Uterine smooth muscle cell (primary cell): ENCODE measurements at places on chromosomes 6 and 20. TPM values are rescaled to one million over a fixed set of nuclear protein-coding genes. Genes with fewer than 3 reads are reported as not detected.

PBOV1 gene
- not detected in 2 replicates for total RNA-seq

CHRNA4 gene
- total RNA-seq = not detected in 2 replicates

PACSIN1 gene
- total RNA-seq = not detected in 2 replicates

NRSN2 gene
- 35.2 and 44.0 TPM in 2 replicates for total RNA-seq

RSPO3 gene
- 2.6 and 3.7 TPM in 2 replicates for total RNA-seq

PPARD gene
- 10.4 and 15.5 TPM in 2 replicates for total RNA-seq

CENPW gene
- 14.5 and 36.6 TPM in 2 replicates for total RNA-seq

KCNK5 gene
- total RNA-seq = under 0.01 and 0.11 TPM in 2 replicates

MUC21 gene
- not detected in 2 replicates for total RNA-seq

HTR1E gene
- total RNA-seq = under 0.01 and 0.12 TPM in 2 replicates

C6orf58 gene
- not detected in 2 replicates for total RNA-seq

EDN1 gene
- 0.75 and 1.3 TPM in 2 replicates for total RNA-seq

IMPG1 gene
- 0.37 TPM in 1 of 2 replicates, not detected in the other for total RNA-seq

ANKRD66 gene
- not detected in 2 replicates for total RNA-seq

CTCFL gene
- not detected in 2 replicates for total RNA-seq

ZFP64 gene
- total RNA-seq = 17.2 and 22.4 TPM in 2 replicates

TBX18 gene
- 3.2 and 3.8 TPM in 2 replicates for total RNA-seq

SEMG1 gene
- not detected in 2 replicates for total RNA-seq

C20orf141 gene
- not detected in 2 replicates for total RNA-seq

ME1 gene
- total RNA-seq = 25.8 and 32.7 TPM in 2 replicates

TGM2 gene
- 221 and 411 TPM in 2 replicates for total RNA-seq

OPN5 gene
- not detected in 2 replicates for total RNA-seq

ZC3H12D gene
- total RNA-seq = 0.11 and 0.37 TPM in 2 replicates

CASS4 gene
- total RNA-seq = 0.12 and 0.77 TPM in 2 replicates

PRR18 gene
- total RNA-seq = 0.12 TPM in 1 of 2 replicates, not detected in the other

ZNF311 gene
- total RNA-seq = 1.7 and 2.9 TPM in 2 replicates

SAPCD1 gene
- total RNA-seq = 1.00 and 1.2 TPM in 2 replicates

GNAS gene
- total RNA-seq = 293 and 421 TPM in 2 replicates

GABRR1 gene
- total RNA-seq = not detected in 2 replicates

C20orf204 gene
- total RNA-seq = 0.77 and 1.2 TPM in 2 replicates

PHF1 gene
- total RNA-seq = 23.0 and 29.7 TPM in 2 replicates

IER3 gene
- total RNA-seq = 41.9 and 49.7 TPM in 2 replicates

COL21A1 gene
- 6.2 and 6.9 TPM in 2 replicates for total RNA-seq

C6orf47 gene
- 22.6 and 28.4 TPM in 2 replicates for total RNA-seq

TINAG gene
- not detected in 2 replicates for total RNA-seq

EYA4 gene
- total RNA-seq = 13.7 and 14.5 TPM in 2 replicates

OXT gene
- total RNA-seq = not detected in 2 replicates

RRBP1 gene
- 226 and 303 TPM in 2 replicates for total RNA-seq

TOX2 gene
- total RNA-seq = 1.6 and 1.9 TPM in 2 replicates

HLA-DQA2 gene
- total RNA-seq = not detected in 2 replicates

CLDN20 gene
- not detected in 2 replicates for total RNA-seq

SYCP2L gene
- total RNA-seq = not detected in 2 replicates

MLIP gene
- total RNA-seq = not detected in 2 replicates

AHI1 gene
- total RNA-seq = 23.6 and 26.6 TPM in 2 replicates

CST2 gene
- total RNA-seq = not detected in 2 replicates
